Right hindlimb (tissue), 1 donor: ENCODE measurements at places on chromosomes 1 and 21.

DNA sequence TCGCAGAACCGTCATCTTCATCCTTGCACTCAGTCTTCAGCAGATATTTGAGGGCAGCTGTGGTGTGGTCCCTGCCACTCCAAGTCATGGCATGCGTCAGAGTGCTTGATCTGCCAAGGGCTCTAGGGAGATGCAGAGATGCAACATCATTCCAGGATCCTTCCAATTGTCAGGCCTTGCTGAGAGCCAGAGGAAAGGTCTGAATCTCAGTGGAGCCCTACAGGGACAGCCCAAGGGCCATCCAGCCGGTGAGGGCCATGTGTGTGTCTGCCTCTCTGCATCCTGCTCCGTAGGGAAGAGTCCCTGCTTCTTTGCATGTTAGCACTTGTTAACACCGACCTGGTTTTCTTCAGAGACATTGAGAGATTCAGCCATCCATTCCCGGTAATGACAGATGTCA lies 17.6 kb downstream of the MAPKAPK2 start:
- DNase-seq, result no peak

DNA sequence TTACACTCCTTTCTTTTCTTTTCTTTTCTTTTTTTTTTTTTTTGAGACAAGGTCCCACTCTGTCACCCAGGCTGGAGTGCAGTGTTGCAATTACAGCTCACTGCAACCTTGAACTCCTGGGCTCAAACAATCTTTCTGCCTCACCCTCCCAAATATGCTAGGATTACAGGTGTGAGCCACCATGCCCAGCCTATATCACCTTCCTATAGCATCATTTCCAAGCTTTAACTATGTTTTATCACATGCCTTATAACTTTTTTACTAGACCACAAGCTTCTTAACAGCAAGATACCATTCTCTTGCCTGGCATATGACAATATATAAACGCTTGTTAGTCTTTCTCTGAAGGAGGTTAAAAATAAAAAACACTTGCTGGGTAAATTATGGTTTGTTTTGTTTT lies 55.3 kb upstream of the MUTYH start:
- DNase-seq, result no peak

DNA sequence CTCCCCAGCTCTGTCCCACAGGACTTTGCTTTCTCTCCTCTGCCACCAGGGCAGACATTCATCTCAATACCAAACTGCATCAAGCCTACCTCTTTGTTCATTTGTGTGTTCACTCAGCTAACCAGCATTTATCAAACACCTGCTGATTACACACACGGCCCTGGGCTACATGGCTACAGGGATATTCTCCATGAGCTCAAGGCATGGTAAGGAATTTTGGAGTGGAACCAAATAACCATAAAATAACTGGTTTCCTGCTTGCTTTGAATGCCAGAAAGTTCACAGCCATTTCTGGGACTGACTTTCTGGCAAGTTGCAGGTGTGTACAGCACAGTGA lies 54.6 kb downstream of the LDLRAD2 start:
- no peak for DNase-seq

GRCh38 chr1:115158181-115158580 lies 68.9 kb upstream of the TSPAN2 start:
- DNase-seq, result no peak

DNA sequence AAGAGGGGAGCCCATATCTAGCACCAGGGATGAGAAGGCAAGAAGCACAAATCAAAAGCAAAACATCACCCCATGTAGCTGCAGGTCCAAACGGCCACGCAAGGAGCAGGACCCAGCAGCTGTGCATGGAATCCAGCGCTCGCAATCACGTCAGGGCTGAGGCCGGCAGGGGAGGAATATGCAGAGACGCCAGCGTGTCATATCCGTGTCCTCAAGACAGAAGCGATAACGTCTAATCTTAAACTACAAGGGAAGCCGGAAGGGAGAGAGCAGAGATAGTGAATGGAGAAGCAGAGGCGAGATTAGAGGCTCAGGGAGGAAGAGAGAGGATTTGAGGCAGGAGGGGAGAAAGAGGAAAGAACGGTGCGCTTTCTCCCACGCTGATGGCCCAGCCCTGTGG lies 39.1 kb downstream of the FBXO2 start:
- no peak for DNase-seq

DNA sequence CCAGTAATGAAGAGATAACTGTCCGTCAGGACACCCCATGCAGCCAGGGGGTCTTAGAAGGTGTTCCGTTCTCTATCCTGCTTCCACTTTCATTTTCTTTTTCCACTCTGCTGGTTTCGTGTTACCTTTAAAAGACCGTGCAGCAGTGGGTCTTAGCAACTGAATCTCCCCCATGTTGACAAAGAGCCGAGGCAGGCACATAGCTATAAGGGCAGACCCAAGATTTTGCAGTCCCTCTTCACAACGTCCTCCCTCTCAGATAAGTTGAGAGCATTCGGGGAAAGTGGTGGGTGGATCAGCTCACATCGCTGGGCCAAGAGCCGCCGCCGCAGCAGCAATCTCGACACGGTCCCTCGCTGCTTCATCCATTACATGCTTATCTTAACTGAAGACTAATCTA lies 355.5 kb downstream of the LMO4 start:
- DNase-seq, result peak; percentile 35

- no peak for DNase-seq
Observed at GRCh38 chr1:207750631-207751305, 1.1 kb upstream of the CD46 start.

DNA sequence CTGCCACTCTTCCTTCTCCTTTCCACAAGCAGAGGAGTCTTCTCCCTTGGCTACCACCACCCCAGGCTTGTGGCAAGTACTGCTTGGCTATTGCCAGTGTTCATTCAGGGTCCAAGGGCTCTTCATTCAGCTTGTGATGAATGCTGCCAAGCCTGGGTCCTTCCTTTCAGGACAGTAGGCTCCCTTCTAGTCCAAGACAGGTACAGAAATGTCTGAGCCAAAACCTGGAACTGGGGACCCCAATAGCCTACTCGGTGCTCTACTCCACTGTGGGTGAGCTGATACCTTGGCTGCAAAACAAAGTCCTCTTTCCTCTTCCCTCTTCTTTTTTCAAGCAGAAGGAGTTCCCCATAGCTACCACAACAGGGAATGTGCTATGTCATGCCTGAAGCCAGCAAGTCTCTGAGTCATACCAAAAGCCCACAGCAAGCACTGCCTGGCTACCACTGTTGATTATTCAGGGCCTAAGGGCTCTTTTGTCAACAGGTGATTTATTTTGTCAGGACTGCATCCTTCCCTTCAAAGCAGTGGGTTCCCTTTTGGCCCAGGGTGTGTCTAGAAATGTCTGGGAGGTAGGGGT lies 268.9 kb downstream of the HHAT start:
- no peak for DNase-seq

- DNase-seq, result no peak
Observed at GRCh38 chr1:54294887-54295286, 94.9 kb downstream of the MRPL37 start.
